ENCODE measurements at places on chromosomes 11 and 22.

DNA sequence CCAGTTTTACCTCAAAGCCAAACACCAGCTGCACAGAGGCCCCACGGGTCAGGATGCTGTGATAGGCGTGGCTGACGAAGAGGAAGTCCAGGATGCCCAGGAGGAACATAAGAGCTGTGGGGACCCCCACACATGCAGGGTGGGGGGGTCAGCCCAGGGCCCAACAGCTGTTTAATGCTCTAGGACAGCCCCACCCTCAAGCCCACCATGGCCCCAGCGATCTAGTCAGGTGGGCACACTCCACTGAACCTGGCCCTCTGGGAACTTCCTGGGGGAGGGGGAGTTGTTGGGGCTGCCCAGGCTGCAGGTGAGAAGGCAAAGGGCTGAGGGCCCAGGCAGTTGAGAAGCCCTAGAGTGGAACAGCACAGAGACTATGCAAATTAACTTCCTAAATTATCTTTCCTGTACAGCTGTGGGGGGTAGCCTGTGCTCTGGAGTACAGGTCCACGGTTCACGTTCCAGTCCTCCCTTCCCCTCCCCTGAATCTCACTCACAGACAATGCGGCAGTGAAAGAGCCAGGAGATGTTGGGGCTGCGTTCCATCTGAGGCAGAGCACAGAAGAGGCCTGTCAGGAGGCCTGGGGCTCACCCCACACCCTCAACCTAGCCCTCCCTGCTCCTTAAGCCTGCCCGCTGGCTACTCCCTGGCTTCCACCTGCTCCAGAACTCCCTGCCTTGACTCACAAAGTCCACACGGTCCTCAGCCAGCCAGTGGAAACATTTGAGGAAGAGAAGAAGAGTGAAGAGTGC is 1.9 kb downstream of the SYVN1 start:
- DNase-seq = no peak

- no peak for DNase-seq
Observed at GRCh38 chr11:33530815-33531214, 169.8 kb downstream of the C11orf91 start.

- DNase-seq = no peak
Observed at GRCh38 chr11:95082576-95083001, 7.1 kb upstream of the ENDOD1 start.

DNA sequence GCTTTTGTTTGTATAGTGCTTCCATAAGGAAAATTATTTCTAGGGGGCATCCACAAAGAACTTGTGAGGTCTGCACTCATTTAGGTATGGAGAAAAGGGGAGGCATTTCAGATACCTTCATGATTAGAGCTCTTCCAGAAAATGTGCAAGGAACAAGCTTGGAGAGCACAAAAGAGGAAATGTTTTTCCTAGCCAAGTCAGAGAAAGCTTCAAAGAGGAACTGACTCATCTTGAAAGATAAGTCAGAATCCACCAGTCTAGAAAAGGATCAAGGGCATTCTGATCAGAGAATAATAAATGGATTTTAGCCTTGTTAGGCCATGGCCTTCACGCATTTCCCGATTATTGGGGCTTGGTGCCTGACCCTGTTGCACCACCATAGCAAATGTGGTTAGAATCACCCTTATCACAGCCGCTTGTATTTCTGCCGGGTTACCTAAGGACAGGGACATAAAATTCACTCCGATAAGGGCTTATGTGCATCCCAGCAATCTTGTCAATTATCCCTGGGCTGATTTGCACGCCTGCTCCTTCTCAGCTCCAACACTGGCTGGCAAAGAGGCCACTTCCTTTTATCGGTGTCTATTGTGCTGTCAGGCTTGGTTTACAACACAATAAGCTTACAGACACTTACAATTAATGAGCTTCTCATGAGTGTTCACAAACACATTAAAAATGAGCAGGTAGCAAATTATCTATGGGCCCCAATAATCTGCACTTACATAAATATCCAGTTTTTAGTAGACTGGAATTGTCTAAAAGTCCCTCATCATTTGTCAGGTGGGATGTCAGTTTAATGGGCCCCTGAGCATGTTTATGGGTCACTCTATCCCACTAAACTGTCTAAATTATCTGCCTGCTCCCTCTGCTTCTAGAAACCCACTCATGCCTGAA is 613.5 kb downstream of the SOX6 start:
- DNase-seq = no peak

DNA sequence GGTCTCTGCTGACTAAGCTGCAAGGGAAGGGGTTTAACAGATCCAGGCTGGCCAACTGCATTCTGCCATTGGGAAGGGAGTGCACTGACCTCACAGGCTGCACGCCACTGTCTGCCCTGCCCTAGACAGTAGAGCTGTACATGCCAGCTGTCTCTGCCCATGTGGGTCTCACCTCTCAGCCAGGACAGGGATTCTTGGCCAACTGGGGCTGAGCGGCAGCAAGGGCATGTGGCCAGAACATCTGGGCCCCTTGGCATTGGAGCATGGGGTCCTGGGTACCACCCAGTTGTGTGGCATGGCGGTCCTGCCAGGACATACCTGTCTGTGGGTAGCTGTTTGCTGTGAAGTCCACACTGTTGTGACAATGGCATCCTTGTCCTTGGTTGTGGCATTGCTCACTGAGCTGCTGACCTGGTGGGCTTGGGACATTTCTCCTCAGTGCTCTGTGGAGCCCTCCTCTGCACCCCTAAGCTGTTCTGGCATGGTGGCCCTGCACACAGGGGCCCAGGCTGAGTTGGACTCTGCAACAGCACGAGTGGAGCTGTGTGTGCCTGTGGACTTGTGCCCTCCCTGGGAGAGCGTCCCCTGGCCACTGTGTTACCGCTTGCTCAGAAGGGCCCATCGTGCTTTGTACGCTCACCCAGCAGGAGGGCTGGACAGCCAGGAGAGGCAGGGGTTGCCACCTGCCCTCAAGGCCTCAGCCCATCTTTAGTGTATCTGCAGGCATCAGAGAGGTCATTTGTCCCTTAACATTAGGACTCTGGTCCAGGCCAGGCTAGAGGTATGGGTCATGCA is 46.7 kb downstream of the MED15 start:
- no peak for DNase-seq

- DNase-seq = no peak
Observed at GRCh38 chr11:115919341-115920091, 415.3 kb upstream of the CADM1 start.

- no peak for DNase-seq
Observed at GRCh38 chr11:88480223-88480622, 142.7 kb upstream of the CTSC start.

DNA sequence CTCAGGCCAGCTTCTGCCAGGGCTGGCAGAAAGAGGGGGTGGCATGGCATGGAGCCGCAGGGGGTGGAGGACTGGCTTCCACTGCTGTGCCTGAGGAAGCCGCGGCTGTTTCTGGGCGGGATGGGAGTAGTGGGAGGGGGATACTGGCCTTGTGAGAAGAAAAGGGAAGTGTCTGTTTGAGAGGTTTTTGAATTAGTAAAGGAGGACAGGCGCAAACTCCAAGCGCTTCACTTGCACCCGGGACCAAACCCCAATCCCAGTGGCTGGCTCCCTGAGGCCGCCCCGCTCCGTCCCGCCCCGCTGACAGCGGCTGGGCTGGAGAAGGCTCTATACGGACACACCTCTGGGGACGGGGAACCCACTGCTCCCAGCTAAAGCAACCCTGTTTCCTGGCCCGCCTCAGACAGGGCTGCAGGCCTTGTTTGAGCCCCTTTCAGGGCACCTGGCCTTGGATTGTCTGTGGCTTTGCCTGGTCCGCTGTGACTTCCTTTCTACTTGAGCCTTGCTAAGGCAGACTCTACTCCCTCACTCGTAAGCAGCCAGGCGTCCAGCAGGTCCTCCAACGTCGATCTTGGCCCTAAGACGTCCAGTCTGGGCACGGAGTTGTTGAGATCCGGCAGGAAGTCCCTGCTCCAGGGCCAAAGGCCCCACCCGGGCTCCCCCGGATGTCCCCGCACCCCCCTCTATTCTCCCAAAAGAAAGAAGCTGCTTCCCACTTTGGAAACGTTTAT is 2.2 kb downstream of the APOA1 start:
- no peak for DNase-seq

GRCh38 chr11:20131788-20132666 is 28.2 kb downstream of the DBX1 start:
- no peak for DNase-seq

DNA sequence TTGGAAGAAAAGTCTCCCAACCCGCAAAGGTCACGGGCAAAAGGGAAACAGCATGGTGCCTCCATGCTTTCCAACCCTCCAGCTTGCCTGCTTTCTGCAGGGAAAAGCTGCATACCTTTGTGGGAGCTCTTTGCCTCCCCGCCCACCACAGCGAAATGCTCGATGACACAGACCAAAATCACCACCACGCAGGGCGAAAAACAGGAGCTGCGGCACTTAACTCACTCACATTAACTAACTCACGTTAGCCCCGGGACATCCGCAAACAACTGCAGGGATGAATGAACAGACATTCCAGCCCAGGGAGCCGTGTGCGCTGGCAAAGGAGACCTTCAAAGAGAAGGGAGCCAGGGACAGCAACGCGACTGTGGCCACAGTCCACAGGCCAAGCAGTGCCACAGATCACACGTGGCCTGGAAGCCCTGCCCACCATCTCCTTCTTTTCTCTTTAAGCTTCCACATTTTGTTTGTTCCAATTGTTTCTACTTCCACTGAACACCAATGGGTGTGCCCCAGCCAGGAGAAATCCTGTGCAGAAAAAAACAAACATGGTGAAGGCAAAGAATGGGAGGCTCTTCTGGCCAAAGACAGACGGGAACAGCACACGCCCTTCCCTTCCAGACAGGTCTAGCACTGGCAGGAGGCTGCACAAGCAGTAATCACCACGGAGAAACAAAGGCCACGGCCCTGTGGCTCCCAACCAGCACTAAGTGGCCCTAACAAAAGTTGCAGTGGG is 39.3 kb downstream of the DUSP8 start:
- no peak for DNase-seq

DNA sequence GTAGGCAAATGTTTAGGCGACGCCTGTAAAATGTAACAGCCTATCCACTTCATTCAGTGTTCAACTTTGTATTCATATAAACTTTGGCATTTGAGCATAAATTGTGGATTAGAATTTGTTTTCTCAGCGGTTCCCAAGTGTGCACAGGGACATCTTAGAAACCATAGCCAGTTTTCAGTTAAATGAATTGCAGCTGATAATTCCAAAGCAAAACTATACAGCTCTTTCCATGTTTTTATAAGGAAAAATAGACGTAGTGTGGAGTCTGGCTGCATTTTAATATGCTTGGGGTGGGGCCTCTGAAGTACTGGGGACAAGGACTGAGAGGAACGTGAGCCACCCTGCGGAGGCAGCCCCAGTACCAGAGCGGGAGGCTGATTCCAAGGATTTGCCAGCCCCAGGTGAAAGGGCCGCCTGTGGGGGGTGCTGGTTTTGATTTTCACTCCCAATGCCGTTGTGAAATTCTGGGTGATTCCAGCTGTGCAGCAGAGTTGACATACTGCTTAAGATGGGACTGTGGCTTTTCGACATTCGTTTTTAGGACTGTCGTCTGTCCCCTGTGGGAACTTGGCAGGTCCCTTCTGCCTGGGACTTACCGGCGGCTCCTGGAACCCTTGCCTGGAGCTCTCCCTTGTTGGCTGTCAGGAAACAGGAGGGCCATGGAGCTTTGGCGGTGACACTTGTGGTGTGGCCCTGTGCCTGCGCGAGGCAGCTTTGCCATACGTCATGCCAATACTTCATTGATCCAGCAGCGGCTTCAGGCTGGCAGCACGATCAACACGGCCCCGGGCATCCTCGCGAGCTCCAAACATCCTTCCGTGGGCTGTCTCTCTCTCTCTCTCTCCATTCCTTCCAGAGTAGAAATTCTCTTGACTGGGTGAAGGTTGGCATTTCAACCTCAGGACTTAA is 370.9 kb downstream of the TBC1D22A start:
- DNase-seq = no peak

GRCh38 chr11:120392793-120393192 is 56.6 kb downstream of the ARHGEF12 start:
- no peak for DNase-seq

GRCh38 chr11:11016943-11017342 is 159.1 kb upstream of the ZBED5 start:
- DNase-seq = no peak

- DNase-seq = no peak
Observed at GRCh38 chr11:118258410-118258809, 5.7 kb downstream of the MPZL2 start.

GRCh38 chr22:42682113-42682851 is 33.1 kb upstream of the CYB5R3 start:
- no peak for DNase-seq

DNA sequence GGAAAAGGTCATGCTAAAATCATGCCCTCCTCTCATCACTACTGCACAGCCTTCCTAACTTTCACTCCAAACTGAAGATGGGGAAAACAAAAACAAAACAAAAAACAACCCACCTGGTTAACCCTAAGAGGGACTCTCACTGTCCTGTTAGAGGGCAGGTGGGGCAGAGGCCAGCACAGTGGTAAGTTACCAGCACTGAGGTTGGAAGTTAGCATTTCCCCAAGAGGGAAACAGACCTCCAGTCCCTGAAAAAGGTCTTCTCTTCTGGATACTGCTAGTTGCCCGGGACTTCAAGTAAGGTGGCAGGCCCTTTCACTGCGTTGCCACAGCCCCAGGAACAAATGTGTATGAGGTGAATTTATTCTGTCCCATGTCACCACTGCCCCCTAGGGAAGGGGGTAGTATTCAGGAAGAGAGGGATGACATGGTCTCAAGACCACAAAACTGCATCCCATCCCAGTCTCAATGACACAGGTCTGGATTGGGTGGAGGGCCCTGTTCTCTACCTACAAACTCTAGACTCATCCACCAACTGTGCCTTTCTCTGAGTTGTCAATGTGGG is 792 bp upstream of the ADAMTS8 start:
- DNase-seq = no peak

DNA sequence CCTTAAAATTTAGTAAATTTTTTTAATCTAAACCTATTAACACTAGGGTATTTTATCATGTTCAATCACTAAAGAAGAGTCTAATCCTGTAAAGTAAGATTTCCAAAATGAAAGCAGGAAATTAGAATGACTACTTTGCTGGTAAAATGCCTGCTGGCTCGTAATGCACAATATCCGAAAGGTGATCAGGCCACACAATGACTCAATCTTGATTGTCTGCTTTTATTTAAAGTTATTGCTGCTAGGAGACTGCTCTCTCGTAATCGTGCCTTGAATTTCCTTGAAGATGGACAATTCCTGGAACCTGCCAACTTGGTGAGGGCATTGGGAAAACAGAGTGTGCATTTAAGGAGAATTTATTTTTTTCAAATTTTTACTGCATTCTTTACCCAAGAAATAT is 1786.5 kb upstream of the RAG2 start:
- no peak for DNase-seq

- DNase-seq = no peak
Observed at GRCh38 chr11:83717537-83717936, 431.4 kb upstream of the CCDC90B start.

Measured in stimulated activated CD4-positive, alpha-beta T cell treated with anti-CD3 and anti-CD28 coated beads, TNF-alpha, amount 100 ng/mL, for 48 hours (primary cell).